ENCODE measurements at places on chromosomes 5 and 9.

GRCh38 chr5:82745016-82745415 lies 332.2 kb downstream of the TMEM167A start:
- no peak for DNase-seq

- DNase-seq, result no peak
Measured at GRCh38 chr5:159944056-159944600, 27.8 kb downstream of the ADRA1B start.

DNA sequence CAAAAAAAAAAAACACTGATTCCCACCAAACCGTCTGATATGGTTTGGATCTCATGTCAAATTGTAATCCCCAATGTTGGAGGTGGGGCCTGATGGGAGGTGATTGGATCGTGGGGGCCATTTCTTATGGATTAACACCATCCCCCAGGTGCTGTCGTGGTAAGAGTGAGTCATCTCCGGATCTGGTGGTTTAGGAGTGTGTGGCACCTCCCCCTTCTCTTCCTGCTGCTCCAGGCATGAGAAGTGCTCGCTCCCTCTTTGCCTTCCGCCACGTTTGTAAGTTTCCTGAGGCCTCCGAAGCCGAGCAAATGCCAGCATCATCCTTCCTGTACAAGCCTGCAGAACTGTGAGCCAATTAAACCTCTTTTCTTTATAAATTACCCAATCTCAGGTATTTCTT lies 45.2 kb downstream of the HSD17B3 start:
- DNase-seq, result no peak

GRCh38 chr9:80146466-80146865 lies 574.7 kb downstream of the TLE4 start:
- DNase-seq, result no peak

GRCh38 chr9:34654323-34655051 lies 2.5 kb downstream of the IL11RA start:
- no peak for DNase-seq

DNA sequence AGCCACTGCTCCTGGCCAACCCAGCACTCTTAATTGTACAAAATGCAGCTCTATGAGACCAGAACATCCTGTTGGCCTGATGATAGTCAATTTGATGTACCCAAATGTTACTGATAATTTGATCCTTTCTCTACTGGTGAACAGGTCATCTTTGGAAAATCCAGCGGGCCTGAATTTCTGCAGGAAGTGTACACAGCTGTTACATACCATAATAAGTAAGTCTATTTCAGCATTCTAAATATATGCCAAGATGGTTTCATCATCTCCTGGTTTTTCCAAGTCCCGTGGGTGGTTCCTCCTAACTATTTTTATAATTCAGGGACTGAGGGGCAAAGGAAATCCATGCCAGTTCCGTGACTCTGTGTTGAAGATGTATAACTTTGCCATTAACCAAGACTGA lies 155.4 kb downstream of the DOCK8 start:
- DNase-seq, result no peak

DNA sequence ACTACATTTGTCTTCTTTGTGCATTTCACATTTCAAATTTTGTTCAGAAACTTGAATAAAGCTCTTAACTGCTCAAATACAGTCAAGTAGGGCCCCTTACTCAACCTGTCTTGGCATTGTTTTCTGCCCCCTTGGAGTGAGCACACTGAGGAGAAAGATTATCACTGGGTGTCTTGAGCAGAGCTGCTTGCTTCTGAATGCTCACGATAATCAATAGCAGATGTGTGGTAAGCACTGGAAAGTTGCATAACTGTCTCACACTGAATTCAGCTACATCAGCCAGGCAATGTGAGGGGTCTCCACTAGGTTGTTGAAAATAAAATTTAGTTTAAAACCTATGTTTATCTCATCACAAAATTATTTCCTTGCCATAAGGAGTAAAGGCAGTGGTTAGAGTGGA lies 7.8 kb upstream of the TNFAIP8 start:
- no peak for DNase-seq

DNA sequence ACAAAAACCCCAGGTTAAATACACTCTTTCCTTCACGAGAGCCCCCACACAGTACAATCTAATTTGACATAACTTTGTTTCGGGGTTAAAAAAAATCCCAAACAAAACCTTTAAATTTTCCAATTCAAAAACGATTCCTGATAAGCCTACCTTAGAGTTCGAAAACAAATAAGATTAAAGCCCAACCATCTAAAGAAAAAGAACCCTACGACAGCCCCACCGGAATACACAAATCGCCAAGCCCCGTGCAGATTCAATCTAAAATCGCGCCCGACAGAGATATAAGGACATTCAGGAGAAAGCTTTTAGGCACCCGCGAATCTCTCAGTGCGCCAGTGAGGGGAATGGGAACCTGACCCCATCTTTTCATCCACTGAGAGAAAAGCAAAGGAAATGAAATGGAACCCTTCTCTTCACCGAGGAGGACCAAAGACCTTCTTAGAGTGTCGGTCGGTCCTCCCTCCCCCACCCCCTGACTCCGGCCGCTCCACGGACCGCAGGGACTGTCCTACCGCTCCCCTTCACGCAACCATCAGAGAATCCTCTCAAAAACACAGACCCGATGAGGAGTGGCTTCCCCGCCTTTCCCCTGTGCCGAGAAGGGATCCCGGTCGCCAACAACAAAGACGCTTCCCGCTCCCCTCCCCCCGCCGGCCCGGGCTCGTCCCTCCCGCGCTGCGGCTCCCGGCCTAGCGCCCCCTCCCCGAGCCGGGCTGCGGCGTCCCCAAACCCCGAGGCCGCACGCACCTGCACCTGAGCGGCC lies 925 bp downstream of the ABHD17B start:
- DNase-seq, result peak; percentile 20

GRCh38 chr9:24436761-24437160 lies 108.9 kb downstream of the IZUMO3 start:
- no peak for DNase-seq

GRCh38 chr9:131273856-131274673 lies 2.2 kb downstream of the FAM78A start:
- DNase-seq, result no peak

DNA sequence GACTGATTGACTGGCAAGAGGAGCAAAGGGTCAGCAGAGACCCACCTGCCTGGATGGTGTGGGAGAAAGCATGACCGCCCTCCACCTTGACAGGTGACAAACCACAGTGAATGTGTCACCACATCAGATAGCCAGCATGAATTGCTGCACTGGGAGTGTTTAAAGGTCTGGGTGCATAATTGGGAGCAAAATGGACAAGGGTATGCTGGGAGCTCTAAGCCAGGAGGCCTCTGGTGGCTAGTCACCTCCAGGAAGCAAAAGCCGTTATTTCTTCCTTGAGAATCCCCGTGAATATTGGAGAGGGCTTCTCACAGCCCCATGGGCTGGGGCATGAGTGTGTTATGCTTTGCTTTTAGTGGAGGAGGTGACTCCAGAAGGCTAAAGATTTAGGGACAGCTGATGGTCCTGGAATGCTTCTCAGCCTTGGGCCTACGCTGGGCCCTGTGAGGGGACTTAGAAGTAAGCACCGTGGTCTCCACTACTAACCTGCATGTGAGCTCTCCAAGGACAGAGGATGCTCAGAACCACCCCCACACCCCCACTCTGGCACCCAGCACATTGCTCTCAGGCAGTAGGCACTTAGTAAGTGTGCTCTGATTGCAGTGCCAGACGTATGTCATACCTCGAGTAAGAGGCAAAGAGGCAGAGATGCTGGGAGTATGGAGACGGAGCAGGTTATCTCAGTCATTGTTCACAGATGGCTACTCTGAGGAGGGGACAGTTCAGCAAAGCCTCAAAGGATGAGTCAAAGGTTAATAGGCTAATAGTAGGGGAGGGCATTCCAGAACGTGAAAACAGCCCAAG lies 9.1 kb upstream of the IRF1 start:
- DNase-seq, result no peak

DNA sequence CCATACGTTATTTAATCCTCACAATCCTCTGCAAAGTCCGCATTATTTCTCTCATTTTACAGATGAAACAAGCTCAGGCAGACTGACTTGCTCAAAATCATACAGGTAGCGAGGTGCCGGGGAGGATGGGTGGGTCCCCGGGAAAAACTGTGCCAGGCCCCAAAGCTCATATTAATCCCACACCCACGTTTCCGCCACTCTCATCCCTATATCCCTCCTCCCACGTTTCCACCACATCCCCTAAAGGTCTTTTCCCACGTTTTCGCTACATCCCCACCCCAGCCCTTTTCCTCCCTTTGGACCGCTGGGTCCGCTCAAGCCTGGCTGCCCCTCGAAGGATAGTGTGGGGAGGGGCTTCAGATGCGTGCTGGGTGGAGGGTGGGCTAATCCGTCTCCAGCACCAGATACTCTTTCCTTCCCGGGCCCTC lies 434 bp upstream of the FSD1L start:
- DNase-seq, result no peak

GRCh38 chr9:83972286-83972685 lies 7.7 kb downstream of the HNRNPK start:
- no peak for DNase-seq

GRCh38 chr5:38420691-38421390 lies 135.6 kb downstream of the LIFR start:
- no peak for DNase-seq

GRCh38 chr9:124035001-124035650 lies 23.6 kb downstream of the LHX2 start:
- DNase-seq, result no peak

GRCh38 chr9:129701549-129701948 lies 36.1 kb downstream of the PRRX2 start:
- DNase-seq, result no peak

DNA sequence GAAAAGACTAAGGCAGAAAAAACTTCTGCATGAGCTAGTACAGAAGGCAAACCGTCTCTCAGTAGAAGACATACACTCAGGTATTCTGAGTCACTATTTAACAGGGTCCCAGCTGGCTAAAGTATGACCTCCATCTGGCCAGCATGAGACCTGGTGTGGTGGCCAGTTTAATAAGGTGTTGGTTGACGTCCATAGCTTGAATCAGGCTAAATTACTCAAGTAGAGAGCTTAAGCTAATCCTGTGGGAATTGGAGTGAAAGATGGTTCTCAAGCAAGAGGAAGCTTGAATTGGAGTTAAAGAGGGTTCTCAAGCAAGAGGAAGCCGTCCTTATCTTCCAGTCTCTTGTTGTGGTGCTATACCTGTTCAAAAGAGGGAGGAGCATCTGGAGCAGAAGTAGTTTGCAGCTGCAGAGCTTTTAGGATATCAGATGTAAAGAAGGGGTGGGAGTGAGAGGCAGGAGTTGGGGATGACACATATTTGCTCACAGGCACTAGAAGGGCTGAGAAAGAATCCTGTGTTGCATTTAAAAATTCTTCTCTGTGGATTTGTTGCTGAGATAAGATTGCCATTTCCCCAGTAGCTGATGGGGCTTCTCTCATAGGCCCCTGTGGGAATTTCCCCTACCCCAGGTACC lies 136.1 kb upstream of the RUSC2 start:
- DNase-seq, result no peak

- no peak for DNase-seq
Measured at GRCh38 chr9:126036881-126037291, 289.7 kb downstream of the PBX3 start.

- no peak for DNase-seq
Measured at GRCh38 chr5:5658226-5658625, 235.7 kb downstream of the ICE1 start.

DNA sequence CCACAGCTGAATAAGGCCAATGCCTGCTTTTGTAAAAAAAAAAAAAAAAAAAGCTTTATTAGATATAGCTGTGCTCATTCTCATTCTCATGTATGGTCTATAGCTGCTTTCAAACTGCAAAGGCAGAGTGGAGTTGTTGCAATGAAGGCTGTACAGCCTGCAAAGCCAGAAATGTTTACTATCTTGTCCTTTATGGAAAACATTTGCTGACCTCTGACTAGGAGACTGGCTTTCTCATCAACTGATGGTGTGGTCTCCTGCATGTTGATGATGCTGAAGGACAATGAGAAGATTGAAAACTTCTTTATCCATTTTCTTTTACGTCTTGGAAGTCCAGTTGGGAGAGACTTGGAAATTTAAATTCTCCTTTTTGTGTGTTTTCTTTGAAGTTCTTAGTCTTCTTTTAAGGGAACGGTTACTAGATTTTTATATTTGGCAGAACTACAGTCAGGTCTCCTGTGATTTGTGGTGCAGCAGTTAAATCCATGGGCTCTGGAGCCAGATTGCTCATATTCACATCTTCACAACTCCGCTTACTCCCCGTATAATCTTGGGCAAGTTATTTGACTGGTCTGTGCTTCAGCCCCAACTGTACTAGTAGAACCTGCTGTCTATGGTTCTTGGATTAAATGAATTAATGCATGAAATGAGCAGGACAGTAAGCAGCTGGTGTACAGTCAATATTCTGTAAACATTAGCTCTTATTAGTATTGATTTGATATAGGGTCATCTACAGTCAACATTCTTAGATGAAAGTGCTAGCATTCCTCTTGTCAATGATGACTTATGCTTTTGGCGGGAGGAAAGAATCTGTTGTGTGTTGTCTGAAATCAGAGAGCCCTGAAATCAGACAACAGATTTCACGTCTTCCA lies 39.7 kb upstream of the BASP1 start:
- no peak for DNase-seq
